ENCODE measurements at places on chromosomes 3 and 15. TPM values are rescaled to one million over a fixed set of nuclear protein-coding genes. Genes with fewer than 3 reads are reported as not detected.

- H3K36me3 ChIP-seq = no peaks in the 10 kb centered on the region
- DNase-seq = peak; percentile 50
Measured at GRCh38 chr3:150925751-150926201, 20.5 kb upstream of the MINDY4B start.

Gene C3orf80
- polyA plus RNA-seq = 0.03 TPM

- no peak for DNase-seq
- H3K27me3 ChIP-seq = no peaks in the 10 kb centered on the region
- H3K4me3 ChIP-seq = no peak overlapping the region
- H3K36me3 ChIP-seq = no peaks in the 10 kb centered on the region
- no peak overlapping the region for H3K27ac ChIP-seq
Measured at GRCh38 chr3:83317605-83318004, 1556.2 kb upstream of the GBE1 start.

- no peaks in the 10 kb centered on the region for H3K36me3 ChIP-seq
- H3K27me3 ChIP-seq = no peaks in the 10 kb centered on the region
- H3K4me3 ChIP-seq = no peak overlapping the region
- DNase-seq = no peak
- H3K4me1 ChIP-seq = peaks cover 17% of the 10 kb centered on the region
Measured at GRCh38 chr3:45092132-45093031, 53.8 kb downstream of the CDCP1 start.

DNA sequence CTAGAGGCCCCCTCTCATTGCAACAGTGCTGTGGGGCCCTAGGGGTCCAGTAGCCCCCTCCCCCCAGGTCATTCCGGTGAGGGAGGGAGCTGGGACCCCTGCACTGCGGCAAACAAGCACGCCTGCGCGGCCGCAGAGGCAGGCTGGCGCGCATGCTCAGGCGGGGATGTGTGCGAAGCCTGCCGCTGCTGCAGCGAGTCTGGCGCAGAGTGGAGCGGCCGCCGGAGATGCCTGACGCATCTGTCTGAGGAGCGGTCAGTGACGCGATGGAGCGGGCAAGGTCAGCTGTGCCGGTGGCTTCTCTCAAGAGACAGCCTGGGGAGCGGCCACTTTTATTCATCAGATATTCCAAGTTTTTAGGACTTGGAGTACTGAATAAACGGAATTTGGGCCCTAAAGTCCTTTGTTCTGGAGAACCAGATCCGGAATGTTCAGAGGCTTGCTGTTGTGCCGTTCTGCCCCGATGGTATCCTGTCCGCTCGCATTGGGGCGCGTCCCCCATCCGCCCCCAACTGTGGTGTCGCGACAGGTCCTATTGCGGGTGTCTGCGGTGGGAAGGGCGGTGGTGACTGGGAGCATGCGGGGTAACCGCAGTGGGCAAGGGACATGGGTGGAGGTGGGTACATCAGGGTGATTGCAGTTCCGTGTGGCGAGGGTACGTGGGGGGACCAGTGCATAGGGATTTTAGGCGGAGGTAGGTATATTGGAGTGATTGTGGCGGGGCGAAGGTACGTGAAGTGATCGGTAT lies at the start of the genes SNRPN and SNURF:
TSS of gene SNRPN (plus strand) at position 205 of the 748 bp plus-strand sequence. CDS start 19,467 bp downstream, outside the sequence.
TSS of gene SNURF (plus strand) at position 205 of the 748 bp plus-strand sequence. CDS start at position 267, 62 bp downstream.
- H3K27ac ChIP-seq = peak within 1 kb of the TSS; percentile 76
- peaks cover 32% of the 10 kb centered on the region for H3K4me1 ChIP-seq
- DNase-seq = peak; percentile 30
- H3K4me3 ChIP-seq = peak within 1 kb of the TSS; percentile 82
